ENCODE measurements at places on chromosomes 1 and 21.

DNA sequence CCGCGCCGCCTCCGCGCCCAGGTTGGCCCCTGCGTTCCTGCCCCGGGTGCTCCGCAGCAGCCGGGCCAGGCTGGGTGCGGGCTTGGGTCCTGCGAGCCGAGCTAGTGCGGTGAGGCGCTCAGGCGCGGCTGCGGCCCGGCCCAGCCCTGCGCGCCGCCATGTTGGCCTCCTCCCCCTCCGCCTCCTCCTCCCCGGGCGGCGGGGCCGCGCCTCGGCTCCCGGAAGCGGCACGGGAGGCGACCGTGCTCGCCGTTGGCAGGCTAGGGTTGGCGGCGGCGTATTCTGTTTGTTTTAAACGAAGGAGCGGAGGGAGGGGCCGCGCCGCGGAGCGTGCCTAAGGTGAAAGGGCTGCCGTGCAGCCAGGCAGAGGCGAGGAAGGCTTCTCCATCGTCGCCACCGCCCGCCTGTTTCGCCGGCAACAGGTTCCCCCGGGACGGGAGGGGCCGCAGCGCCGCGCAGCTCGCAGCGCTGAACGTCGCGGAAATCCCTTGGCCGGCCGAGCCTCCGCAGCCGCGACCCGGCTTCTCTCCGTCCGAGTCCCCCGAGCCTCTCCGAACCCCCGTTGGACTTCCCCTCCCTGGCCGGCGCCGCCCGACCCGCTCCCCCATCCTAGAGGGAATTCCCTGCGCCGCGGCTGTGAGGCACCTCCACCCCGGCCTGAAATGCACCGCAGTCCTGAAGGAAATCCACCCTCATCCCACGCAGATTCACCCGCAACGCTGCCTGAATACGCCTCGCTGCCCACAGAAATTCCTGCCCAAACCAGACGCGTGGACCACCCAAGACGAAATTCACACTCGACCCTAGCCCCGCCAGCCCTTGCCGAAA is at the start of gene USP24:
TSS of gene USP24 (minus strand) at position 171 of the 828 bp plus-strand sequence. CDS start 251 bp downstream, outside the sequence.
- no peak for DNase-seq

GRCh38 chr1:158570480-158570879 is at the start of gene OR6P1:
TSS of gene OR6P1 (minus strand) at chr1:158570580. CDS start at chr1:158563604, 6,976 bp downstream.
- DNase-seq, result no peak

- no peak for DNase-seq
These were observed 49.9 kb downstream of the TMEM53 start for GRCh38 chr1:44624268-44624901.

- no peak for DNase-seq
These were observed at the start of gene MTX1 for GRCh38 chr1:155208541-155209311. TSS of gene MTX1 (plus strand) at chr1:155208695. CDS start at chr1:155208805, 110 bp downstream.

DNA sequence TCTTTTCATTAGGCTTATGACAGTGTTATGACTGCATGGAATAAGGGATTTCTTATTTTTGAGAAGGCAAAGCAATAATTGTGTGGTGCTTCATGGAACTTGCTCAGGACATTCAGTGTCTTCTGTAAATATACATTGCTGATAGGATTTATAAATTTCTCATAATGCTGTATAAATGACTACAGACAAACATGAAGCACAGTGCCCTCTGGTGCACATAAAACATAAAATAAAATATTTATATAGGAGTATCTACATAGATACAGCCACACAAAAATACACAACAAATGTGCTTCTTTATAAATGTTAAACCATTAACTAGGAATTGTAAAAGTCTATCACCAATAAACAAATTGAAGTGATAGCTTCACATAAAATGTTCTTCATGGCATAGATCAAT is 24.1 kb downstream of the BRINP3 start:
- no peak for DNase-seq

DNA sequence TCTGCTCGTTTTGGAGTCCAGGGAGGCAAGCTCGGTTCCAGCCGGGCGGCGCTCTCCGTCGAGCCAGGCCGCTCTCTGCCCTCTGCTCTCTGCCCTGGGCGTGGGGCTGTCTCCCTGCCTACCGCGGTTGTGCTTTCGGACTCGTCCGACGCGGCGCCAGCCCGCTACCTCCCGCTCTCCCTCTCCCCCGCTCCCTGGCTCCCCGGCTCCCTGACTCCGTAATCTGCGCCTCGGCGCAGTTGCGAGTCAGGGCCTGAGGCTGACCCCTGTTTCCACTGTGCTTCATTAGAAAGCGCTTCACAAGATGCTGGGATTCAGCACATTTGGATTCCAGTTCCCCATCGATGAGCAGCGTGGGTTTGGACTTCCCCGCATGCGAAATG is 2.2 kb downstream of the SOX13 start:
- DNase-seq, result no peak

- no peak for DNase-seq
These were observed 93.7 kb downstream of the CTH start for GRCh38 chr1:70504821-70505193.

All from cortex of kidney (tissue), 1 donor.